ENCODE measurements at places on chromosomes 12 and 14. TPM values are rescaled to one million over a fixed set of nuclear protein-coding genes. Genes with fewer than 3 reads are reported as not detected.

CLEC14A gene
- total RNA-seq, result 0.09 TPM

DNA sequence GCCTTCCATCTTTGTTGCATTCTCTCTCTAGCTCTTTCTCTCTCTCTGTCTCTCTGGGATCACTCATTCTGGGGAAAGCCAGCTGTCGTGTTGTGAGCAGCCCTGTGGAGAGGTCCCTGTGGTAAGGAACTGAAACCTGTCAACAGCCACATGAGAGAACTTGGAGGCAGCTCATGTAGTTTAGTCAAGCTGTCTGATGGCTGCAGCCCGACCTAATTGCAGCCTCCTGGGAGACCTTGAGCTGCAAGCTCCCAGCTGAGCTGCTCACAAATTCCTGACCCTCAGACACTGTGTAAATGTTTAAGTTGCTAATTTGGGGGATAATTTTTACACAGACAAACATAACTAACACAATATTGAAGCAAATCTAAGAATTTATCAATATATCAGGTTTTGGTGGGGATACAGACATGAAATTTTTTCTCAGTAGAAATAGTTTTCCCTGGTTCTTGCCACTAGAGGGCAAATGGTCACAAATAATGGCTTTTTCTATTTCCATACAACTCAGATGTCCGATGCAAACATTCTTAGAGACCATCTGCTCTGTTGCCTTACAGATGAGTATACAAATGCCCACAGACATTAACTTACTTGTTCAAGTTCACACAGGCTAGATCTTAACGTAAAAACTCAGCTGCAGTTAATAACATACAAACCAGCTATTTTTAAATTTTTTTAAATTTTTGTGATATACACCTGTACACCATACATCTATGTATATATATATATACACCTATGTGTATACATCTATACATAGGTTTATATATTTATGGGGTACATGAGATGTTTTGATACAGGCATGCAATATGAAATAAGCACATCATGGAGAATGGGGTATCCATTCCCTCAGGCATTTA, 15.5 kb upstream of the KRR1 start:
- H3K27ac ChIP-seq, result peak overlapping the region; percentile 76
- no peaks in the 10 kb centered on the region for H3K27me3 ChIP-seq
- no peak overlapping the region for H3K4me3 ChIP-seq
- DNase-seq, result peak; percentile 13
- peaks cover 14% of the 10 kb centered on the region for H3K4me1 ChIP-seq

DNA sequence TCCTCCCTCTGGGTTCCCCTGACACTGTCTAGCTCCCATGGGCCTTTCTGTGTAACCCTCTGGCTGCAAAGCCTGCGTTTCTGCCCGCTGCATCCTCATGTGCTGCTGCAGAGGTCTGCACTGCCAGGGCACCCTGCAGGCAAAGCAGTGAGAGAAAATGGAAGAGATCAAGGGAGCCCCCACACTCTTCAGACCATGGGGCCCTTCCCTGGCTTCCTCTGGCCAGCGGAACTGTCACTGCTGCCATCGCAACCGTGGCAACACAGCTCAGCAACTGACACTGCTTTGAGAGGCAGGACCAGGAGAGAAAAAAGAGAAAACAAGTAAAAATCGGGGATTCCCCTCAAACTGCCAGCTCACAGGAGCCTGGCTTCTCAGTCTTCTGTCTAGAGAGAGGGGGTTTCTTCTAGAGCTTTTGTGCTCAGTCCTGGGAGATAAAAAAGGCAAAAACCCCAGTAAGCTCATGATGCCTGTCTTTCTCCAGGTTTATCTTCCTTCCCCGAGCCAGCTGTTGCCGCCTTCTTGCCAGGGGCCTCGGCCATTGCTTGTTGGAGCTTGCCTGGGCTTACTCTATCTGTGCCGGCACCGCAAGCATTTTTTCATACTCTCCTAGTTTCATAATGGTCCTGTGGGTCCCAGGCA, 38.9 kb downstream of the C14orf132 start:
- H3K4me3 ChIP-seq, result no peak overlapping the region
- H3K27ac ChIP-seq, result no peak overlapping the region
- H3K36me3 ChIP-seq, result peaks cover 19% of the 10 kb centered on the region
- DNase-seq, result no peak
- H3K4me1 ChIP-seq, result no peaks in the 10 kb centered on the region

GPR162 gene
- total RNA-seq, result 8.2 TPM

- H3K4me3 ChIP-seq, result no peak overlapping the region
- H3K4me1 ChIP-seq, result peaks cover 22% of the 10 kb centered on the region
- no peaks in the 10 kb centered on the region for H3K27me3 ChIP-seq
- no peaks in the 10 kb centered on the region for H3K36me3 ChIP-seq
- DNase-seq, result no peak
Measured at GRCh38 chr12:99453836-99454538, 193.6 kb upstream of the GARIN6 start.

DNA sequence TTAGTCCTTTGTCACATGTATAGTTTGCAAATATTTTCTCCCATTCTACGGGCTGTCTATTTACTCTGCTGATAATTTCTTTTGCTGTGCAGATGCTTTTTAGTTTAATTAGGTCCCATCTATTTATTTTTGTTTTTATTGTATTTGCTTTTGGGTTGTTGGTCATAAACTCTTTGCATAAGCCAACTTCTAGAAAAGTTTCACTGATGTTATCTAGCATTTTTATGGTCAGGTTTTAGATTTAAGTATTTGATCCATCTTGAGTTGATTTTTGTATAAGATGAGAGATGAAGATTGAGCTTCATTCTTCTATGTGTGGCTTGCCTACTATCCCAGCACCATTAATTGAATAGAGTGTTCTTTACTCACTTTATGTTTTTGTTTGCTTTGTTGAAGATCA, 1008.4 kb upstream of the ATXN7L3B start:
- H3K36me3 ChIP-seq, result peaks cover 4% of the 10 kb centered on the region
- H3K4me3 ChIP-seq, result no peak overlapping the region
- no peak for DNase-seq
- H3K27me3 ChIP-seq, result no peaks in the 10 kb centered on the region
- H3K4me1 ChIP-seq, result no peaks in the 10 kb centered on the region

DNA sequence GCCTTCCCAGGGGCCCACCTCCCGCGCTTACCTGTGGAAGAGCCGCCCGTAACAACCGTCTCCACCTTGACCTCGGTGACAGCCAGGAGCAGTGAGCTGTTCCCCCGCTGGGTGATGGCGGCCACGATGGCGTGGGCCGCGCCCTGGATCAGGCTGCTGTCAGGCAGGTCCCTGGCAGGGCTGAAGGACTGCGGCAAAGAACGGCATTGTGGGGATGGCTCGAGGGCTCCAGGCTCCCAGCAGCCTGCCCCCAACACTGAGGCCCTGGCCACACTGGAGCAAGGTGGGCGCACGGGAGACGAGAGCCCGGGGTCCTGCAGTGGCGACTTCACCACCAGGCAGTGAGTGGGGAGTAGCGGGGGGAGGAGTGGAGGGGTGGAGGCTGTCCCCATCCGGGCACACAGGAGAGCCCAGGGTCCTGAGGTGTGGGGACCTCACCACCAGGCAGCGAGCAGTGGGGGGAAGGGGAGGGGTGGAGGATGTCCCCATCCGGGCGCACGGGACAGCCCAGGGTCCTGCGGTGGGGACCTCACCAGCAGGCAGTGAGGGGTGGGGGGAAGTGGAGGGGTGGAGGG, 25.0 kb downstream of the JAG2 start:
- no peak overlapping the region for H3K27ac ChIP-seq
- peak; percentile 5 for DNase-seq
